ENCODE measurements at places on chromosomes 5 and 9. TPM values are rescaled to one million over a fixed set of nuclear protein-coding genes. Genes with fewer than 3 reads are reported as not detected.

Gene PCDHA11
- total RNA-seq = not detected

Gene CFAP157
- 0.13 TPM for total RNA-seq

Gene LECT2
- not detected for total RNA-seq

Gene PCDHGC3
- 0.26 TPM for total RNA-seq

All from T-cell (primary cell).